ENCODE measurements at places on chromosomes 16 and 17.

DNA sequence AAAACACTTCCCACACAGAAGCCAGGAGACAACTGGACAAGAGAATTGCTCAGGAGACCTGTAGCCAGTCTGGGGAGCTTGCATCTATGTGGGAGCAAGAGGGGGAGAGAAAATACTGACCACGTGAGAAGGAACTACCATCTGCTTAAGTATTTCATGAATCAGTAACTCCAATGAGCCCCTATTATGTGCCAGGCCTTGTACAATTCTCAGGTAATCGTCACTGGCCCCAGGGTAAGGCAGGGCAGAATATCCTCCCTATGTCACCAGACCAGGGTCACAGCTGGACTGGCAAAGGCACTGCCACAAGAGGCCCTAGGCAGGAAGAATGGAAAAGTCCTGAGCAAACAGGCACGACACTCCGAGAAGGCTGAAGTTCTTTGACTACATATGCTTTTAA is 25.9 kb downstream of the USP7 start:
- no peak for DNase-seq

- no peak for DNase-seq
These were observed 1.4 kb upstream of the PRDM7 start for GRCh38 chr16:90078579-90078895.

GRCh38 chr16:79914961-79915720 is 314.6 kb upstream of the MAF start:
- DNase-seq, result no peak

DNA sequence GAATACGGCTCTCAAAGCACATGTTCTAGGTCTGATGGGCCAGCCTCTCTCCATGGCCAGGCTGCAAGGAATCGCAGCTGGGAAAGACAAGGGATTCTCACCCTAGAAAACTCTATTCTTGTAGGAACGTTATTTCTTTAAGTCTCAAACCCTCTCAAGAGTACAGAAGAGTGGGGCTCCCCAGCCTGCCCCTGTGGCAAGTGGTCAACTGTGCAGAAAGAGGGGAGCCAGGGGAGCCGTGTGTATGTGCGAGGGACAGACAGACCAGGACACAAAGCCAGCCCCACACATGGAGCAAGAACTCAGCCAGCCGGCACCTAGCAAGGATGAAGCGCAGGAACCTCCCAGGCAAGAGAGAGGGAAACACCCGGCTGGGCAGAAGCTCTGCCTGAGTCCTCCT is 16.4 kb downstream of the KIFC3 start:
- DNase-seq, result no peak

- DNase-seq, result no peak
These were observed 5.8 kb upstream of the SOCS3 start for GRCh38 chr17:78365561-78366108.

- DNase-seq, result no peak
These were observed 2.2 kb upstream of the TLCD3B start for GRCh38 chr16:30033270-30033669.

DNA sequence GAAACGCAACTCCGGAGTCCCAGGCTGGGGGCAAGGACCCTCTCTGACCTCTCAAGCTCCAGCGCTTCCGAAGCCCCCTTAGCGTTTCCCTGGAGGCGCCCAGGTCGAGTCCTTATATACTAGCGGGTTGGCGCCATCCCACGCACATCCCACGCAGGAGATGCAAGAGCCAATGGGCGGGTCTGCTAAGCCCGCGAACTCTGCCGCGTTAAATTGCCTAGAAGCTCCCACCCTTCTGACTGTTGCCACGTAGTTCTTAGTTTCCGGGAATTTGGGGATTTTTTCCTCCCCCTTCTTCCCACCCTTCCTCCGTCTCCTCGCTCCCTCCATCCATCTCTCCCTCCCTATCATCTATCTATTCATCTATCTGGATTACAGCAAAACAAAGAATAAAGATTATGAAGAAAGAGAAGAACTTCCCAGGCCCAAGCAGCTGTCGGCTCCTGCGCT is at the start of gene SLFN11:
Gene SLFN11, minus strand, starts transcription at position 88 of the 450 bp plus-strand sequence. CDS start 9,814 bp downstream, outside the sequence.
- peak; percentile 92 for DNase-seq

GRCh38 chr17:79792984-79793923 is 3.6 kb downstream of the CBX8 start:
- no peak for DNase-seq

DNA sequence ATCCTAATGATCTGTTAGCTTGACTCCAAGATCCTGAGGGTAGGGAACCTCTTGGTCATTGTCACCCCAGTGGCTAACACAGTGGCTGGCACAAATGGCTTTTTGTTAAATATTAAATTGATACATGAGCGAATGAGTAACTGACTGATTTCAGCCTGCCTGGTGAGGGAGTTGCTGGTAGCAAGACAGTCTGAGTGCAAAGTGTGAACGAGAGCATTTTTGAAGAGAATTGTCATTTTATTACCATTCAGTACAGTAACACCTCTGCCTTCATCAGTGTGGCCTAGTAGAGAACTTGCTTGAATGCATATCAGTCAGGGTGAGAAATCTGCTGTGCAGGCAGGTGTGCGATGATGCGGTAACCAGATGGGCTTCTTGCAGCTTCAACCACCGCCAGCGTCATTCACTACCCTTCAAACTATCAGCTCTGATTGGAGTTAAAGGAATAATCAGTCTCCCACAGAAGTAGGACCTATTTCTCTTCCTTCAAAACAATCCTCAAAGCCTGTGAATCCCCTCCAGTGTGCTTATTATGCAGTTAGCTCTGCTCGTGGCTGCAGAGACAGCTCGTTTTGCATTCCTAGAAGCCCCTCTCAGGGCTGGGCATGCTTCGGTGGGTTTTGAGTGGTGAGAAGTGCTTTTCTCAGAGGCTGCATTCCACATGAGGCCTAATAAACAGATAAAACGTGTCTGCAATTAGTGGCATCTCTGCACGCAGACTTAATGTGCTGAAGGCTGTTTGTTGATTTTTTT is 29.0 kb downstream of the HEXIM2 start:
- DNase-seq, result no peak

DNA sequence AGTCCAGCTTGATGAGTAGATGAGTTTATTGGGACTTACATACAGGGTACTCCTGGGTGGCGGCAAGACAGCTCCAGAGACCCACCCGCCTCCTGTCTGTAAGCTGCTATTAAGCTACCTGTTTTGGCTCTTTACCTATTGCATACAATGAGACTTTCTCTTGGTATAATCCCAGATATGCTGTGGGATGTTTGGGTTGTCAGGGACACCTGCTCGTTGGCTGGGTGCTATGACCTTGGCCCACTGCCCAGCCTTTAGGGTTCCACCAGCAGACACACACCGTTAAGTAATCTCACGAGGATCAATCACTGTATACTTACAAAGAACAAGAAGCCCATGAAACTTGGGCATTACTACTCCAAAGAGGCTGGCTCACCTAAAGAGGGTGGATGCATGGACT is 116.4 kb downstream of the NPIPB5 start:
- no peak for DNase-seq

- DNase-seq, result no peak
These were observed 221.6 kb upstream of the CHMP6 start for GRCh38 chr17:80769936-80770625.

DNA sequence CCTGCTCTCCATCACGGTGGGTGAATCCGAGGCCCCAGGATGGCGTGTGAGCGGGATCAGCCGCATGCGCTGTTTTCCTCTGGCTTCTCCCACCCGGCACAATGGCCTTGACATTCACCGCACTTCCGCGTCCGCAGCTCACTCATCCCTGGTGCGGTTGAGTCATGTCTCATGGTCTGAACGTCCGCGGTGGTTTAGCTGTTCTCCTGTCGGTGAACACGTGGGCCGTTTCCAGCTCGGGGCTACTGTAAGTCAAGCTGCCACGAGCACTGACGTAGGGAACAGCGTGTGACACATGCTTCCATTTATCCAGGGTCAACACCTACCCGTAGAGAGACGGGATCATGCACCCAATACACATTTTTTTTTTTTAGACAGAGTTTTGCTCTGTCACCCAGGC is 15.3 kb upstream of the CACNA1H start:
- DNase-seq, result no peak

DNA sequence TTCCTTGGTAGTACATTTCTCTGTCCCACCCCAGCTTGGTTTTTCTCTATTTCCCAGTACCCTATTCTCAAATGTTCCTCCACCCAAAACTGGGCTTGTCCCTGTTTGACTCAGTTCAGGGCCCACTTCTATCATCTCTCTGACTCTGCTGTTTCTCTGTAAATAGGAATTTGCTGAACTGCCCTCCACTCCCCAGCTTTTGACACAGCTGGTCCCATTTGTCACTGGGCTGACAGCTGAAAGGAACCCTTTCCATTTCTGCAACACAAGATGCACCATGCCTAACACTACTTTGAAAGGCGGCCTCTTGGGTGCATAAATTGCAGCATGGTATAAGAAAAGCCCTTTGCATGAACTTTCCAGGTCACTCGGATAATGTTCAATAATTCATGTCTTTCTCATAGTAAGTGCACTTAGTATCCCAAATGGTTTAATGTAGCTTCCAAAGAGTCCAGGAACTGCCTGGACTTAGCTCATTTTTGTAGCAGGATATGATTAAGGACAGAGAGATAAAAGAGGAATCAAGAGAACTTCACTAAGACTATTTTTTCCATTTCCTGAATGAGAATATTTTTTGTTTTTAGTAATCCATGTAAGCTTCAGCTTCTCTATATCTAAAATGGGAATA is 256.7 kb downstream of the CDH11 start:
- DNase-seq, result no peak

- DNase-seq, result no peak
These were observed 18.4 kb downstream of the CFAP20 start for GRCh38 chr16:58110571-58111301.

DNA sequence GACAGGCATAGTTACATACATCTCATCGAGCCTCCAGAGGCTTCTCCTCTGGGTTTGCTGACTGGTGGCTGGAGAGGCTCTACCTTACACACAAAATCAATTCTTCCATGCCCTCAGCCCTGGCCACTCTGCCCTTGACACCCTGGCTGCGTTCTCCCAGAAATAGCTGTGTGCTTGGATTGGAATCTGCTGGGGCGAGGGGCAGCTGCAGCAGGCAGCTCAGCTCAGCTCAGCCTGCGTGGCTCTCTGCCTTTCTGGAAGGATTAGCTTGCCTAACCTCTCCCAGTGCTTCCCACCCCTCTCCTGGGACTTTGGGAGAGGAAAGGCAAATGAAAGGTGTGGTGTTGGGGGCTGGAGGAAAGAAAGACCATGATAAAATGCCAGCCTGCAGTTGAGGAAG is 216.1 kb downstream of the ENGASE start:
- DNase-seq, result no peak

GRCh38 chr16:14486520-14487303 is 143.3 kb downstream of the PARN start:
- peak; percentile 86 for DNase-seq

DNA sequence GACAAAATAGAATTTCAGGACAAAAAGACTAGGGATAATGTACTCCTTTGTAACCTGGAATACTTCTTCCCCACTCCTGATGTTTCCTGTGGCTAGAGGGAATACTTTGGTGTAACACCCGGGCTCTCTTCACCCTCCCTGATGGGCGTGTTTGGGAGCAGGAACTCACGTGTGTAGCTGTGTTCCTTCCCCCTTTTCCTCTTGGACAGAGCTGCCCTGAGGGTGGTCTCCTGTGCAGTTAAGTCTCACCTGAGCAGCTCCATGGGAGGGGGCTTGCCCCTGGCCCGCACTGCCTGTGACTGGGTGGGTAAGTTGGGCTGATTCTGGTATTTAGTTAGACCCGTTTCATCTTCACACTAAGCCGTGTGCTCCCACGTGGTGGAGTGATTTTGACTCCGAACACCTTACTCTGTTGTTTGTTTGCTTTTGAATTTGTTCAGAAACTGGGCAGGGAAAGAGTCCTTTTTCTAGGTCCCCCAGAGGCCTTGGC is 87.9 kb downstream of the OR1D5 start:
- DNase-seq, result no peak

DNA sequence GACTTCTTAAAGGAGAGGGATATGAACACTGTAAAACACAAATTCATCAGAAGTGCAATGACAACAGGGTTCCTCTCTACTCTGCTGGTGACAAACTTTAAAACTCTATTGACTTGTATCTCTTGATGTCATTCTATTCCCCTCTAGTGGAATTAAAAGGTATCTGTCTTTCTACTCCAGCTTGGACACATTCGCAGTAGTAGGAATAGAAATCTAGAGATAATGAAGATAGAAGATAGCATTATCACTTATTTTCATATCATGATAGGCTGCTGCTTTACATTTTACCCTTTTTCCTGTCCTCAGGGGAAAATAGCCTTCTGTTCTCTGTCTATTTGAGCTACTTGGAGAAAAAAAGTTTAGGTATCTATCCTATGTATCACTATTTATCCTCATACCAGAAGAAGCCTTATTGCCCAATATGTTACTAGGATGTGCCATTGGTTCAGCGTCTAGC is 209.6 kb upstream of the CACNG5 start:
- no peak for DNase-seq

- no peak for DNase-seq
These were observed 66.3 kb upstream of the MYOCD start for GRCh38 chr17:12599186-12599920.

DNA sequence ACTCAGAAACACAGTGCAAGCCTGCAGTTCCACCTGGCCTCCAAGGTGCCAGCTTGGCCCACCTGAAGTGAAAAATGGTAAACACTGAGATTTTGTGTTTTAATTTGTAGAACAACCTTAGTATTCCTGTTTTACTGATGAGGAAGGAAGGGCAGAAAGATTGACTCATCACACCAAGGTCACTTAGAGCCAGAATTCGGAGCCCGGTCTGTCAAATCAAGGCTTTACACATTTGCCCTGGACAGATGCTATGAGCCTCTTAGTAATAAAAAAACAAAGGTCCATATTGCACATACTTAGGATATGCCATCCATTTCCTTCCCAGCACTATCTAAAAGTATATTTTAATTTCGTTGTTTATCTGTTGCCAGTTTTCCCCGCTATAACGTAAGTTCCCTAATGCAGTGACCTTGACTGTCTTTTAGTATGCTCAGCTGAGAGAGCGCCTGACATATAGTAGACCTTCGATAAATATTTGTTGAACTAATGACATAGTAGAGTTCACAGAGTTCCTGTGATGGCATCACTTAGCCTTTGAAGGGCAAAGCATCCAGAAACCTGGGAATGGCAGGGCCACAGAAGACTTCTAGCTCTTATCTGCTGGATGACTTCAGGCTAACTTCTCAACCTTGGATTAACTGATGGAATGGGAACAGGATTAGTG is 7.2 kb upstream of the TBKBP1 start:
- no peak for DNase-seq

DNA sequence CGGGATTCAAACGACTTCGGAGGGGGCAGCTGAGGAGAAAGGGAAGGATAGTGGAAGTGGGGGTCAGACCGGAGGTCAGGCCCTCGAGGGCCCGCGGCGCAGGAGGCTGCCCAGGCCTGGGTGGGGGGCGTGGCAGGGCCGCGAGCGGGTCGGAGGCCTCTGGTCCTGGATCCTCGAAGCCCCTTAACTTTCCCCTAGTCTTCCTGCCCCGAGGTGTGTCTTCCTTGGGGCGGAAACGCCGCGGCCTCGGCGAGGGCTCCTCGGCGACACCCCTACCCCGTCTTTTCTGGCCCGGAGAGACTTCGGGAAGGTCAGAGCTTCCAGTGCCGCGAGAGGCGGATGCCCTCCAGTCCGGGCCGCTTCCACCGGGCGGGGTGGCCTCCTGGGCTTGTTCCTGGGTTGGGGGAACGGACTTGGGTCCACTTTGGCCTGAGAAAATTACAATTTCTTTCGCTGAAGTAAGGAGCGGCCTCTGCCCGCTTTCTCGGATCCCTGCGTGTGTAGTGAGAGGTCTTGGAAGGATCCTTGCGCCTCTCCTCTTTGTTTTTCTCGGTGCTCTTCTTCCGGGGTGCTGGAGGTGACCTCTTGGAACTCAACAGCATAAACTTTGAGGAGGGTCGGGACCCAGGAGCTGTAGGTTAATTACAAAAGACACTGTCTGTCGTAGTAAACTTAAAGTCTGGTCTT is 491 bp downstream of the IST1 start:
- DNase-seq, result peak; percentile 76

All from cardiac septum (tissue), 1 donor.